ENCODE measurements at places on chromosomes 7 and 10.
A peak's percentile ranks its signal among the peaks of the same experiment; 100 is the strongest.

DNA sequence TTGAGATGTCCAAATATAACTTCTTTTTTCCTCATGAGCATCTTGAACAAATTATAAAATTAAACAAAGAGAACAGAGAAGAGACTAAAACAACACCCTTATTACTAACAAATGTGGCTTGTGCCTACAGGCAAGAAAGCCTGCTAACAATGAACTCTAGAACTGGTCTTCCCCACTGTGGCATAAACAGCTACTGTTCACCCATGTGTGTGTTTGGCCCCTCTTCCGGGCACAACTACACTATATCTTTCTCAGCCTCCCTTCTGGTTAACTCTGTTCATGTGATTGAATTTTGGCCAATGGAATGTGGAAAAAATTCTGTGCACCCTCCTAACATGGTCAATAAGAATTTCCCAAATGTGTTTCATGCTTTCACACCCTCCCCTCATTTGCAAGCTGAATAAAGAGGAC, 117.0 kb downstream of the KBTBD2 start:
- no peak for DNase-seq

GRCh38 chr10:125824736-125825135, 1.4 kb downstream of the BCCIP start:
- no peak for DNase-seq

- no peak for DNase-seq
Observed at GRCh38 chr10:99041468-99041867, 194.2 kb downstream of the HPSE2 start.

GRCh38 chr10:112490545-112490944, 43.5 kb downstream of the VTI1A start:
- no peak for DNase-seq

GRCh38 chr7:127413962-127414361, 21.5 kb upstream of the ZNF800 start:
- DNase-seq: no peak

GRCh38 chr10:5565671-5566581, 41.2 kb downstream of the CALML3 start:
- no peak for DNase-seq

GRCh38 chr10:6473430-6473829, 106.6 kb downstream of the PRKCQ start:
- no peak for DNase-seq

DNA sequence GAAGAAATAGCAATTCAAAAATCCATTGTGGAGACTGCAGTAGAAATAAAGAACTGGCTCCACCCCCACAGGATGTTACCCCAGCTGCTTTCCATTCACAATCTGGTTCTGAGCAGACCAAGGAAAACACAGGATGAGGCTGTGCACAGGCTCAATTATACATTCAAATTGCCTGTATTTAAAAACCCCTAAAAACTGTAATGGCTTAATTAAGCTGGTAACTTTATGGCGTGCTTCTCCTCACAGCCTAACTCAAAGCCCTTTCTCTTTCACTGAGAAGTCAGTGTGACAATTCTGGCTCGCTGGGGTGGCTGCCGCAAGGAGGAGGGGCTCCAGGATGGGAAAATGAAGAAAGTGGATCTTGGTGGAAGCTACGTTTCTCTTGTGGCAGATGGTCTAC, 1191.1 kb downstream of the SORCS1 start:
- DNase-seq: no peak

GRCh38 chr7:44748948-44749731, 493 bp downstream of the ZMIZ2 start:
- peak; percentile 8 for DNase-seq

DNA sequence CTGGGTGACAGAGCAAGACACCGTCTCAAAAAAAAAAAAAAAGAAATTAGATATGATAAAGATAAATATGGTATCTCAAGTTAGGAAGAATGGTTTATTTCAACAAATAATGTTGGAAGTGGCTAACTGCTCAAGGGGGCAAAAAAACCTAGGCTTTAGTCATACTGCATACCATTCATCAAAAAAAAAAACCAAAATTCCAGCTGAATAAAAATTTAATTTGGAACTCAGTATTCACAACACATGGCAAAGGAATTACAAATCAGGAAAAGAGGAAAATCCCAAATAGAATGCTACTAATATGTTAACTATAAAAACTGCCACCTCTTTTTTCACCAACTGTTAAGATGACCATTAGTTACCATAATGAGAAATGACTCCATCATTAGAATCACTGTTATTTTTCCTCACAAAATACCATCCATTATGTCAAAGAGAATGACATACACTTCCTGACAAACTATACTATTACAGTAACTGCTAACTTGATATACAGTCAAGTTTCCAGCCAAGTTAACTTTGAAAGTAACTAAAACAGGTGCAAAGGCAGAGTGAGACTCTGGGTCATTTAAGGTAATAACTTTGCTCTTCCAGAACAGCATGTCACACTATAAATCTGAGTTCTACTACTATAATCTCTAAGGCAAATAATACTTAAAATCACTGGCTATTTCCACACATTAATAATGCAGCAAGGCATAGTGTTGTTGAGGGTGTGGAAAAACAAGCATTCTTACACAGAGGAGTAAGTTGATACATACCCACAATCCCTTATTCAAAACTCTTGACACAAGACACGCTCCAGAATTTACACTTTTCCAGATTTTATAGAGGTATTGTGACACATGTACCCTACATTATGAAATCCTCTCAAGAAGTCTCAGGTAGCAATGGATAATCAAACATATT, 10.2 kb downstream of the KBTBD2 start:
- DNase-seq: no peak

- no peak for DNase-seq
Observed at GRCh38 chr7:86130268-86130667, 513.4 kb upstream of the GRM3 start.

All from stimulated activated CD4-positive, alpha-beta T cell treated with anti-CD3 and anti-CD28 coated beads, Interleukin-12 subunit alpha, Interleukin-12 subunit beta, amount 100 ng/mL, for 48 hours (primary cell).